ENCODE measurements at places on chromosomes 16 and 17.

GRCh38 chr17:8924595-8924994 lies 40.9 kb downstream of the PIK3R5 start:
- DNase-seq, result no peak

DNA sequence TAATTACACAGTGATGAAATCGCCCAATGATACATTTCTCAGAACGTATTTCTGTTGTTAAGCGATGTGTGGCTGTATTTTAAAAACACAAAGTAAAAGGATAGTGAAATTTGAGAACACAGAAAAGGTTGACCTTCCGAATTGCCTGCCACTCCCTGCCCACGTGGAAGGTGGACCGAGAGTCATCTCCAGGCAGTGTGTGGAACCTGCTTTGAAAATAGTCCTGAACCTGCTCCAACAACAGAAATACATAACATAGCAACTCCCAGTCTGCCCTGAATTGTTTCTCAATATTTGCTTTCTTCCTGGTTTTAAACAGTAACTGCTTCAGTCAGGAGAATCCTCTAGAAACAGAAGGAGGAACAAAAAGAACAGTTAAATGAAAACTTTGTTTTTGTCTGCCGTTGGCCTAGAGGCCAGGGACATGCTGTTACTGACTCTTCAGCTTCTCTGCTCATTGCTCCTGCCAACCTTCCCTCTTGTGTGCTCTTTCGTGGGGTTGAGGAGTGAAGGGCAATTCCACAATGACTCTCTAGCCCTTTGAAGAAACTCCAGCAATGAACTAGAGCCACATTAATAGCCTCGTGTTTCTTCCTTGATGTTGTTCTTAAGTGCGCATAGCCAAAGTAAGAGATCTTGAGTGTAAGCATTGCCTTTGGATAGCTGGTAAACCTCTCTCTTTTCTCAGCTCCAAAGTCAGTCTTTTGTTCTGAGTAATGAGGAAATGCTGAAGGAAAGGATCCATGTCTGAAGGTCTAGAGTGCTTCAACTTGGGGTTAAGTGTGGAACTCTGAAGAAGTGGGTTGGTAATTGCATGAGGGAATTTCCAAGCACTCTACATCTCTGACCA lies 452.5 kb upstream of the CCL2 start:
- no peak for DNase-seq

- DNase-seq, result no peak
Observed at GRCh38 chr17:73174126-73174525, 9.3 kb downstream of the SSTR2 start.

DNA sequence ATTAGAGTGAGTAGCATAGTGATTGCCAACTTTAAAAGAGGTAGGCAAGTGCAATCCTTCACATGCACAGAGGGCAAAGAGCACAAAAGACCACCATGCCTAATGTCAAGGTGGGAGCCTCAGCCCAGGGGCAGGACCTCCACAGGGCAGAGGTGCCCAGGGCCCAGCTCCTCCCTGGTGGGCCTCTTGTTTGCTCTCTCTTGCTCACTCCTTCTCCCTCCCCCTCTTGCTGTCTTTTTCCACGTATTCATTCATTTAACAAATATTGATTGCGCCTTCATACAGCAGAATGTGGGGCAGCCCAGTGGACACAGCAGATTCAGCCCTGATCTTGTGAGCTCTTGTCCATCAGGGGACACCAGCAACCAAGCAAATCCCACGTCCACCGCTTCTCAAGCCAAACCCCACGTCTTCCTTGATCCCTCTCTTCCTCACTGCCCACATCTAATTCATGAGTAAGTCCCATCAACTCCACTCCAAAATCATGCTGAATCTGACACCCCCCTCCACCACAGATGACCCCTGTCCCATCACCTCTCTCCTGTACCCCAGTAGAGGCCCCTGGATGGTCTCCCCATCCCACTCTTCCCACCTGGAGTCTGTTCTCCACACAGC lies 44.1 kb upstream of the RPL38 start:
- DNase-seq, result no peak

Measured in effector memory CD4-positive, alpha-beta T cell (primary cell).